ENCODE measurements at places on chromosomes 1 and 21. TPM values are rescaled to one million over a fixed set of nuclear protein-coding genes. Genes with fewer than 3 reads are reported as not detected.

Gene SAMSN1
- total RNA-seq = not detected

Gene LRRIQ3
- total RNA-seq = 0.65 TPM

Gene GJA5
- total RNA-seq = 9.4 TPM

Gene HES2
- total RNA-seq = under 0.01 TPM

Gene PRAMEF5
- not detected for total RNA-seq

Gene TRPM2
- total RNA-seq = under 0.01 TPM

Gene CELA2A
- total RNA-seq = not detected

Gene C4BPB
- 0.24 TPM for total RNA-seq

Gene MFAP2
- 88.9 TPM for total RNA-seq

Gene TNFRSF9
- total RNA-seq = not detected

Gene C1orf21
- 17.5 TPM for total RNA-seq

Gene CDCA8
- total RNA-seq = 1.8 TPM

Gene HSPA6
- not detected for total RNA-seq

Gene GALE
- 16.9 TPM for total RNA-seq

Gene TMOD4
- total RNA-seq = 1.6 TPM

Gene RCSD1
- total RNA-seq = not detected

Gene PKLR
- total RNA-seq = under 0.01 TPM

Gene CYP4B1
- total RNA-seq = not detected

Gene CLCA1
- total RNA-seq = not detected

Gene IL23R
- total RNA-seq = 0.24 TPM

All from hair follicle dermal papilla cell (primary cell).